ENCODE measurements at places on chromosomes 16 and 17. TPM values are rescaled to one million over a fixed set of nuclear protein-coding genes. Genes with fewer than 3 reads are reported as not detected.

- no peak for DNase-seq
Measured at GRCh38 chr16:21986692-21987246, 14.1 kb downstream of the PDZD9 start.

GRCh38 chr17:31418773-31419350 is 27.4 kb downstream of the RAB11FIP4 start:
- no peak for DNase-seq

- no peak for DNase-seq
Measured at GRCh38 chr17:4479982-4480751, 18.5 kb upstream of the SPNS2 start.

GRCh38 chr17:43818966-43819365 is 14.0 kb downstream of the MPP3 start:
- DNase-seq: no peak

DNA sequence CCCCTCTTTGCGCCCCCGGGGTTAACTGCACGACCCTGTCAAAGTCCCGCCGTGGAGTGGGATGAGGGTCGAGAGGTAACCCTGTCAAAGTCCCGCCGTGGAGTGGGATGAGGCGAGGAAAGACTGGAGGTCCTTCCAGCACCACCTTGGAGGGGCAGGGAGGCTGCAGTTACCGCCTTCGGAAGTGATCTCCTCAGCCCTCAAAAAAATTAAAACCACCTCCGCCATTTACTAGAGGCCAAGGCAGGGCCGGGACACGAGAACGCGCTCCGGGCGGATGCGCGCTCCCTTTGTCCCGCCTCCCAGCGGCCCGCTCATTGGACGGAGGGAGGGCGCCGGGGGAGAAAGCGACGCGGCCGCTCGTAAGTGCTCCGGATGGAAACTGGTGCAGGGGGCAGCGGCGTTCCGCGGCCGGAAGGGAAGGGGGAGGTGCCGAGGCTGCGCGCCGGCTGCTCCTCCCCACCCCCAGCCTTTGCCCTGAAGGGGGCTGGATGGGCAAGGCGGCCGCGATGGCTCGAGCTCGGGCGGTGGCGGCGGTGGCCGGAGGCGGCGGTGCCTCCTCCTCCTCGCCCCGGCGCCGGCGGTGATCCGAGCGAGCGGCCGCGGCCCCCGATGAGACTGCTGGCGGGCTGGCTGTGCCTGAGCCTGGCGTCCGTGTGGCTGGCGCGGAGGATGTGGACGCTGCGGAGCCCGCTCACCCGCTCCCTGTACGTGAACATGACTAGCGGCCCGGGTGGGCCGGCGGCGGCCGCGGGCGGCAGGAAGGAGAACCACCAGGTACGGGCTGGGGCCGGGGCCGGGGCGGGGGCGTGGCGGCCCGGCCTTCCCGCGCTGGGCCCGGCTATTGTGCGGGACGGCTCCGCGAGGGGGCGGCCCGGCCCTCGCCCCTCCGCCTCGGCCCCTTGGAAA is at the start of gene METTL9:
METTL9 (plus strand) TSS at position 456 of the 909 bp plus-strand sequence; CDS start at position 613, 157 bp downstream.
- peak; percentile 95 for DNase-seq

GRCh38 chr17:66446419-66446818 is 144.0 kb downstream of the PRKCA start:
- no peak for DNase-seq

DNA sequence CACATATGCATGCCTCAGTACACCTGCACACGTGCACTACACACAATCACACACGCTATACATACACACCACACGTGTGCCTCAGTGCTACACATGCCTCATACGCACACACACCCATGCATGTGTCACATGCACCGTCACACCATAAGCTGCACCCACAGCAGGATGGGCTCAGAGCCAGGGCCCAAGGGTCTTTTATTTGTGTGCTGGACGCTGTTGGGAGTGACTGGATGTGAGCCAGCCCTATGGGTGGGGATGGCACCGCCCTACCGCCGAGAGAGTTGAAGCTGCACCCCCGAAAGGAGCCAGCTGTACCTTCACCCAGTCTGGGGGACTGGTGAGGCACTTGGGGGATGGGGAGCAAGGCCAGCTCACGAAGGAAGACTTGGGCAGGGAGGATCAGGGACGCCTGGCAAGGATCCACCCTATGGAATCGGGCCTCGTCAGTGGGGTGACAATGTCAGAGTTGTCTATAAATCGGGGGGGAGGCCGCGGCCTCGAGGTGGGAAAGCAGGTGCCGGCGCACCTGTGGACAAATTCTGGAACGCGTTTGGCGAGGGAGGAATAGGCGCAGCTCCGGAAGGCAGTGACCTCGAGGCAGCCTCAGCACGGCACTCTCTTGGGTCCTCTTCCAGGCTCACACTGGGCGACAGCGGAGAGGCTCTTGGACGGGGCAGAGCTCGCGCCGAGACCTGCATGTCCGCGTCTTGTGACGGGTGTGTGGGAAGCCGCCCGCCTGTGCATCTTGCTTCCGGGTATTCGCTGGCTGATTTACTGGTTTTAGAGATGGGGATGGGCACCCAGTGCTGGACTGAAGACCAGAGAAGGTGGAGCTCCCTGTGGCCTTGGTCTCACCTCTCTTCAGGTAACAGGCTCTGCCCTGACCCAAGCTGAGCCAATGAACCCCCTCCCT is 7.3 kb downstream of the RGS11 start:
- DNase-seq: no peak

- no peak for DNase-seq
Measured at GRCh38 chr17:21193031-21193430, 20.9 kb downstream of the TMEM11 start.

GRCh38 chr17:49914096-49914490 is 54.9 kb upstream of the DLX4 start:
- no peak for DNase-seq

DNA sequence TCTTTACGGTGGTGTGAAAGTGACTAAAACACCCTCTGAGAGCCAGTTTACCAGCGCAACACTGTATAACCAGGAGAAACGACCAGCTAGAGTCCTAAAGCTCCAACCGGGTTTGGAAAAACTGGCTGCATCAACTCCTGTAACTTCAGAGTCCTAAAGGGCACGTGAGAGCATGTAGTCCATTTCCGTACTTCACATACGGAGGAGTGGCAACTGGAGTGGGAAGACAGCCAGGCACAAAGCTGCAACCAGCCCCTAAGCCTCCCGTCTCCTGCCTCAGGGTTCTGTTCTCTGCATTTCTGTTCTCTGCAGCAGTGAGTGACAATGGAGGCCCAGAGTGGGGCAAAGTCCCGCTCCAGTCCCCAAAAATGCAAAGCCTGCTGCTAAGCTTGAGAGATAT is 19.2 kb downstream of the TEKT1 start:
- DNase-seq: no peak

DNA sequence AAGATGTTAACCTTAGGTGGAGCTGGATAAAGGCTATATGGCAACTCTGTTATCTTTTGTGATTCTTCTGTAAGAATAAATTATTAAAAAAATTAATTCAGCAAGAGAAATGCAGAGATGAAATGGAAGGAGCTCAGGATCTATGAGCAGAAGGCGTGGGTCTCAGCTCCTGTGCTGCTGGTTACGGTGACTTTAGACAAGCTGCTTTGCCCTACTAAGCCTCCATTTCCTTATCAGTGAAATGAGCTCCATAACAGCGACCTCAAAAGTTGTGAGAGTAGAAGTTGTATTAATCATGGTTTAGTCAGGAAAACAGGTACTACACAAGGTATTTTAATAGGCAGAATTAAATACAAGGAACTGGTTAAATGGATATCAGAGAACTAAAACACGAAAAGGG is 48.2 kb upstream of the FOXJ1 start:
- DNase-seq: no peak

DNA sequence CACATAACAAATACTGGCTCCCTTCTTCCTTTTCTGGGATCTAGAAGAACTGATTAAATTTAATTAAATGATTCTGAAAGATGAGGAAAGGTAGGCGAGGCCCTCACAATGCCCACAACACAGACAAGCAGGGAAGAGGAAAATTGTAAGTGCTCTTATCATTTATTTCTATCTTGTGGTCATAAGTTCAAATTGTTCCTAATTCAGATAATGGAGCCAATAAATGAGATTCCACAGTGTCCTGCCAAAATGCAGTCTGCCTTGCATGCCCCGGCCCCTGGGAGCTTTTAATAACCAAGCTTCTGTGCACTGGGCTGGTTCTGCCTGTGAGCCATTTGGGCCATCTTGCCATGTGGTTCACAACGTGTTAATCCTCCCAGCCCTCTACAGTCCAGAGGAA is 97.0 kb downstream of the CMC2 start:
- DNase-seq: no peak

- no peak for DNase-seq
Measured at GRCh38 chr17:79814127-79814973, 17.5 kb upstream of the CBX8 start.

DNA sequence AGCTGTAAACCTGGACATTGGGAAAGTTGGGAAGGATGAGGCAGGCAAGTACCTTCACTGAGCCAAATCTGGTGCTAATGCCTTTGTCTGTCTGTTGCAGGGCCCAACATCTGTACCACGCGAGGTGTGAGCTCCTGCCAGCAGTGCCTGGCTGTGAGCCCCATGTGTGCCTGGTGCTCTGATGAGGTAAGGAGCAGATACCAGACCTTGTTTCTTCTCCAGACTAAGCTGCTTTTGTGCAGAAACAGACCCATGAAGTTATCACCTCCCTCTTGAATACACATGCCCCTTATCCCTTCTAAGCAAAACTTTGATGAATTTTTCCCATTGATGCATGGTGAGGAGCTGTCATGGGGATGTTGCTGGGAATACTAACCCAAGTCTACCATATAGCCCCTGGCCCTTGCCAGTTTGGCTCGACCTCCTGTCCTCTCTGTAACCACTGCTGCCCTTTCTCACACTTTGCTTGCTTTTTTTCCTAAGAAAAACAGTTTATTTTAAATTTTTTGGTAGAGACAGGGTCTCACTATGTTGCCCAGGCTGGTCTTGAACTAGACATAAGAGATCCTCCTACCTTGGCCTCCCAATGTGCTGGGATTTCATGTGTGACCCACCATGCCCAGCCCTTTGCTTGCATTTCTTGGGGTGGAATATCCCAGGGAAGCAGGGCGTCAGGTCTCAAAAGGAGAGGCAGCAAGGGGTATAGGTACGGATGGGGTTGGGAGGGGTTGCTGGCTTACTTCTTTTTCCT is 20.9 kb downstream of the ITGB3 start:
- DNase-seq: no peak

DNA sequence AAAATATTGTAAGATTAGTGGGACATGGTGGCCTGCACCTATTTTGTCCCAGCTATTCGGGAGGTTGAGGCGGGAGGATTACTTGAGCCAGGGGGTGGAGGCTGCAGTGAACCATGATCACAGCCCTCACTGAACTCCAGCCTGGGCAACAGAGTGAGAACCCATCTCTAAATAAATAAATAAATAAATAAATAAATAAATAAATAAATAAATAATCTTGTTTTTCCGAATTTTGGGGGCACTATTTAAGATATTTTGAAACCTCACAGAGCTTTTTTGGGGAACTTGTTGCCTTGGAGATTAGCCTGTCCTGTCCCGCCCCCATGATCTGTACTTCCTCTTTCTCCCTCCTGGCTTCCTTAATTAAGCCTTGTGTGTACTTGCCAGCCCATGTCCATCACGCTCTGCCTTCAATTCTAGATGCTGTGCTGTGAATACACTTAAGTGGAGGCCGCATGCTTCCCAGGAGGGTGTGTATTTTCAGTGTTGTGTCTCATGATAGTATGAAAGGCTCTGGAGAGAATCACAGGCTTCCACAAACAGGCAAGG is 4.4 kb downstream of the LGALS9 start:
- no peak for DNase-seq

- DNase-seq: no peak
Measured at GRCh38 chr16:73993878-73994277, 302.7 kb upstream of the PSMD7 start.

- DNase-seq: peak; percentile 40
Measured at GRCh38 chr16:12646490-12647274, 157.0 kb downstream of the CPPED1 start.

- no peak for DNase-seq
Measured at GRCh38 chr17:7878234-7878633, 10.4 kb upstream of the CHD3 start.

GRCh38 chr16:4426021-4426684 is 485 bp downstream of the DNAJA3 start:
- DNase-seq: no peak

DNA sequence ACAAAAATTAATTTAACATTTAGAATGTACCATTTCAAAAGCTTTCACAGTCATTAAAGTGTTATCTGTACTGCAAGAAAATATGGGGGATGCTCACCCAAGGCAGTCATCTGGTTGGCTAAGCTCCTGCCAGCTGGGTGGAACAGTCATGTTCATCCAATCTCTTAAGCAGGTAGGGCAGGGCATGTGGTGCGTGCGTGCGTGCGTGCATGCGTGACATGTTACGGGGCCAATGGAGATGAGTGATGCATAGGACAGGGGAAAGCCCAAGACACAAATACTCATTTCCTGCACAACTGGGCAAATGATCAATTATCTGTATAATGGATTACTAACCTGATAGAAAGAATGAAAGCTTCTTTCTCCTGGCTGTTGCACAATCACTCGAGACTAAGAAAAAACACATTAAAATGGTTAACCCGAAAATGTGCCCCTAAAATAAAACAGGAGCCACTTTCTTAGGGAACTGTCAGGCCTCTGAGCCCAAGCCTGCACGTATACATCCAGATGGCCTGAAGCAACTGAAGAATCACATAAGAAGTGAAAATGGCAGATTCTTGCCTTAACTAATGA is 104.4 kb downstream of the MYO1D start:
- no peak for DNase-seq

CTRB2 gene
- total RNA-seq: not detected

MMP25 gene
- 1.5 TPM for total RNA-seq

DHRS7C gene
- total RNA-seq: 82.3 TPM

ZNRF1 gene
- 16.7 TPM for total RNA-seq

PYCARD gene
- total RNA-seq: 10.8 TPM

KCNJ16 gene
- not detected for total RNA-seq

CACNG1 gene
- not detected for total RNA-seq

EXOC3L1 gene
- 2.0 TPM for total RNA-seq
